ENCODE measurements at places on chromosomes 3 and 15.

DNA sequence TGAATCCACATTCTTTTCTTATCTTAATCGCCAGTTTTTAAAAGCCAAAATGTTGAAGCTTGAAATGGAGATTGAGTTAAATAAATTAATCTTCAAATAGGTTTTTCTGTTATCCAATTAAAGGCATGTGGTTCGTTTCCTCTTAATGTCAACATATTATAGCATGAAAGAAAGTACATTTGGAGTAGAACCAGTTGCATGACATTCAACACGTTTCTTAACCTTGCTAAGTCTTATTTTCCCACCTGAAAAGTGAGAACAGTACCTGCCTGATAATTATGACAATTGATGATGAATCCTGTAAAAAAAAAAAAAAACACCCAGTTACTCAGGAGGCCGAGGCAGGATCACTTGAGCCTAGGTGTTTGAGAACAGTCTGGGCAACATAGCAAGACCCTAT, 29.3 kb downstream of the PIAS1 start:
- no peak for DNase-seq

GRCh38 chr3:112984485-112984884, 6.3 kb upstream of the GTPBP8 start:
- no peak for DNase-seq

GRCh38 chr3:140360332-140360731, 317.5 kb upstream of the TRIM42 start:
- no peak for DNase-seq

GRCh38 chr3:167656821-167657220, 3.1 kb upstream of the WDR49 start:
- no peak for DNase-seq

DNA sequence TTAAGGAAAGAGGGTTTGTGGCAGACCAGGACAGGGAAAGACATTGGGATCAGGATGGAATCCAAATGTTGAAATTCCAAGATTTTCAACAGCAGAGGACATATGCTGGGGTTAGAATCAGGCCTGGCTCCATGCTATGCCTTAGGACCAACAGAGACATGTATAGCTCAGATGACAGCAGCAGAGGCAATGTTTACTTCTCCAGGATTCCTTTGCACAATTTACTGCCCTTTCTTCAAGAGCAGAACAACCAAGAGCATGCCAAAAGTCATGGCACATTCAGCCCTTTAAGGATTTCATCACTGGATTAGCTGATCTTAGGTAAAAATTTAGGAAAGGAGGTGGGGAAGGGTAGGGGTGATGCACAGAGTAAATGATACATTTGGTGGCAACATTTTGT, 69.6 kb upstream of the GSK3B start:
- no peak for DNase-seq

DNA sequence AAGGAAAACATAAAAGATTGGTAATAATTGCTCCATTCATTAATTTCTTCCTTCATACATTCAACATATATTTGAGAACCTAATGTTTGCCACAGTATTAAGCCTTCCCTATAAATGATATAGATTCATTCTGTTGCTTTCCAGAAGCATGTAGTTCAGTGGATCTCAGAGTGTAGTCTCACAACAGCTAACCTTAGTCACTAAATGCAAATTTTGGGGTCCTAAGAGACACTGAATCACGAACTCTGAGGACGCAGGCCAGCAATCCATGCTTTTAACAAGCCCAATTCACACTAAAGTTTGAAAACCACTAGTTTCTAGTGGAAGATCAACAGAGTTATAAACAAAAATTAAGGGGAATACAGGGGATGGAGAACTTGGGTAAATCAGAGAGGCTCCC, 7.2 kb upstream of the AQR start:
- DNase-seq: no peak

- no peak for DNase-seq
Measured at GRCh38 chr3:82461049-82461889, 699.8 kb upstream of the GBE1 start.

DNA sequence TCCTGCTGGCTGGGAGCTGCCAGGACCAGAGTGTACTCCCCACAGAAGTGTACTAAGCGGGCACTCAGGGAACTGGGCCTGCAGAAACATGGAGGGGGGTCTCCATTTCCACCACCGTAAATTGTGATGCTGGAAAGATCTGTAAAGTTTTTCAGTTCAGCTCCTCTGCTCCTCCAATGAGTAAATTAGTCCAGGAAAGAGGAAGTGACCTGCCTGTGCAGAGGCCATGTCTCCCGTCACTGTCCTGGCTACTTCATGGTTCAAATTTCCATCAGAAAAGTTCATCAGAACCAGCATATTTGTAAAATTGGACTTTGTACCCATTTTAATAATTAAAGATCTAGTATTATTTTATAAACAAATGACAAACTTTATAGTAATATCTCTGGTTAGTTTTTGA, 226.7 kb upstream of the THBS1 start:
- no peak for DNase-seq

- DNase-seq: no peak
Measured at GRCh38 chr3:148582126-148582525, 115.6 kb upstream of the AGTR1 start.

GRCh38 chr15:94229591-94230369, 1.6 kb upstream of the MCTP2 start:
- peak; percentile 45 for DNase-seq

All from stimulated activated CD8-positive, alpha-beta memory T cell treated with anti-CD3 and anti-CD28 coated beads, Interleukin-7, amount 100 ng/mL, for 48 hours (primary cell).